Cardiac muscle cell (in vitro differentiated cells and primary cell): ENCODE measurements at places on chromosomes 16 and 17. TPM values are rescaled to one million over a fixed set of nuclear protein-coding genes. Genes with fewer than 3 reads are reported as not detected.
A peak's percentile ranks its signal among the peaks of the same experiment; 100 is the strongest.

KCNJ12 gene
- total RNA-seq, result 13.4 and 14.0 TPM in 2 replicates

DNA sequence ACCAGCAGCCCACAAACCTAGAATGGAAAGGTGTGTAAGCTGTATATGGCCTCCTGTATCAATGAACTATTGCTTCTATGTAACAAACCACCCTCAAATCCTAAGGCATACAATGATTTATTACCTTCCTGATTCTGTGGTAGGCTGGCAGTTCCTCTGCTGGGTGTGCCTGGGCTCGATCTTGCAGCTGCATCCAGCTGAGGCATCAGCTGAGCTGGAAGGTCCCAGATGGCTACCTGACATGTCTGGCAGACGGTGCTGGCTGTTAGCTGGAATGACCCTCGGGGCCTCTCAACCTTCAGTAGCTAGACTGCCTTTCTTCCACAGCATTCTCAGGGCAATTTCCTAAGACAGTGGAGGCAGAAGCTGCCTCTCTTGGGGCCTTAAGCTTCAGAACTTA is 152.7 kb downstream of the RAB11FIP4 start:
- no peak for DNase-seq
- no peak overlapping the region for H3K4me3 ChIP-seq
- H3K27ac ChIP-seq, result no peak overlapping the region

GRCh38 chr16:88331989-88332920 is 50.5 kb upstream of the ZNF469 start:
- no peak overlapping the region for H3K4me3 ChIP-seq
- no peak overlapping the region for H3K27ac ChIP-seq
- no peaks in the 10 kb centered on the region for H3K36me3 ChIP-seq
- no peaks in the 10 kb centered on the region for H3K27me3 ChIP-seq
- DNase-seq, result peak; percentile 99

DNA sequence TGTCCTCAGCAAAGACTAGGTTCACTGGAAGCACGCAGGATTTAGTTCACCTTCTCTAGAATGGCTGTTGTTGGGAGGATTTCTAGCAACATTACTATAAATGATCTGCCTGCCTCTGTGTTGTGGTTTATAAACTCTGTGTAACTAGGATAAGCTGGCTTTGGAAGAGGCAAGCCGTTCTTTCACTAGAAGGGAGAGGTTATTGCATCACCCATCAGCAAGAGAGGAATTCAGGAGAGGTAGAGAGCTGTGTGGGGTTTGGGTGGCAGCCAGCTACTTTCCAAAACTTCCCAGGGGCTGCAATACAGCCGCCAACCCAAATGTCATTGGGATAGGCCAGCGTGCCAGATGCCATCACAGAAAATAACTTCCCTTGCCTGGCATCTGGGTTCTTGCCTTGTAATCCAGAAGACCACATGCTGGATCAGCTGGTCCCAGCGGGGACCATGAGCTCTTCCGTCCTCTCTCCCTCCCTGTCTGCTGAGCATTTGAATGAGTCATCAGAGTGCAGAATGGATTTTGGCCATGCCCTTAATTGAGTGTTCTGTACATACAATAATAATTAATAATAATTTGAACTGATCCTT is 95.7 kb upstream of the RBFOX1 start:
- H3K27me3 ChIP-seq, result no peaks in the 10 kb centered on the region
- H3K36me3 ChIP-seq, result no peaks in the 10 kb centered on the region
- H3K4me1 ChIP-seq, result no peaks in the 10 kb centered on the region
- no peak overlapping the region for H3K4me3 ChIP-seq
- H3K27ac ChIP-seq, result no peak overlapping the region

- H3K27ac ChIP-seq, result no peak overlapping the region
- DNase-seq, result no peak
- H3K36me3 ChIP-seq, result no peaks in the 10 kb centered on the region
- peaks cover 3% of the 10 kb centered on the region for H3K27me3 ChIP-seq
- H3K4me1 ChIP-seq, result no peaks in the 10 kb centered on the region
- H3K4me3 ChIP-seq, result no peak overlapping the region
Observed at GRCh38 chr16:10835281-10835931, 16.8 kb upstream of the TVP23A start.

DNA sequence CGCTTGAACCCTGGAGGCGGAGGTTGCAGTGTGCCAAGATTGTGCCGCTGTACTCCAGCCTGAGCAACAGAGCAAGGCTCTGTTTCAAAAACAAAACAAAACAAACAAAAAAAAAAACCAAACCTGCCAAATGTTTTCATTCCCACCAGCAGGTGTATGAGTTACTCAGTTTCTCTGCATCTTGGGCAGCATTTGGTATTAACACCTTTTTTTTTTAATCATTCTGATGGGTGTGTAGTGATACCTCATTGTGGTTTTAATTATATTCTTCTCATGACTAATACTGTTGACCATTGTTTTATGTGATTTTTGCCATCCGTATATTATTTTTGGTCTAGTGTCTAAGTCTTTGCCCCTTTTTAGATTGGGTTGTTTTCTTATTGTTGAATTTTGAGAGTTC is 15.3 kb downstream of the NFATC3 start:
- no peaks in the 10 kb centered on the region for H3K27me3 ChIP-seq
- H3K4me1 ChIP-seq, result peaks cover 2% of the 10 kb centered on the region
- no peak overlapping the region for H3K27ac ChIP-seq
- no peak overlapping the region for H3K4me3 ChIP-seq
- no peak for DNase-seq
- H3K36me3 ChIP-seq, result no peaks in the 10 kb centered on the region

DNA sequence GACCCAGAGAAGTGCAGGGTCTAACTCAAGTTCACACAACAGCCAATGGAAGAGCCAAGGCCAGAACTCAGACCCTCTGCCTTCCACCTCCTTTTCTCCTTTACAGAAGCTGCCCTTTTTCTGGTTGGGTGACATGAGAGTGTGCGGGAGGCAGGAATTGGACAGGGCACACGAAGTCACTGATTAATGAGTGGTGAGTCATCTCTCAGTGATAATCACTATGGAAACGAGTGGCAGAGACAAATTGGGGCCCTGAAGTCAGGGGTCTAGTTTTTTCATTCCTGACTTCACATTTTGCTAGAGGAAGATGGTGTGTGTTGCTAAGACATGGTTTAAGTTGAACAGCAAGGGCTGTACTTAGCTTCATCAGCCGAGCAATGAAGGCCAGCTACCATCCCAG is 312.7 kb upstream of the CCL2 start:
- H3K27me3 ChIP-seq, result peaks cover 4% of the 10 kb centered on the region
- H3K27ac ChIP-seq, result no peak overlapping the region
- DNase-seq, result no peak
- H3K4me1 ChIP-seq, result no peaks in the 10 kb centered on the region

DNA sequence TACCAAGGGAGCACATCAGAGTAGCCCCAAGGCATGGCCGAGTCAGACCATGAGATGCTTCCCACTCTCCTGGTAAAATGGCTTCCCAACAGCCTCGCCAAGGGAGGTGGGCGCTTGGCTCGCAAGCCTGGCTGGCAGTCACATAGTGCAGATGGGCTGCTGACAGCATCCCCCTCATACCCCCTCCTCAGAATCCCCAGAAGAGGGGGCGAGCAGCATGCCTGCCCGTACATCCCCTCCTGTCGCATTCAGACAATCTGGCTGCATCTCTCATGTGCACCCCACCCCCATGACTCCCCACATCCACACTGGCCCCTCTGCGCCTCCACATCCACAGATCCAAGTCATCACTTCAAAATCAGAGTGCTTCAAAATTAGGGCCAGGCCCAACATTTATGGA is 54.0 kb upstream of the CES5A start:
- H3K27me3 ChIP-seq, result no peaks in the 10 kb centered on the region
- H3K36me3 ChIP-seq, result no peaks in the 10 kb centered on the region
- H3K4me3 ChIP-seq, result no peak overlapping the region
- no peak overlapping the region for H3K27ac ChIP-seq
- H3K4me1 ChIP-seq, result no peaks in the 10 kb centered on the region
- DNase-seq, result no peak

- no peaks in the 10 kb centered on the region for H3K27me3 ChIP-seq
- H3K4me3 ChIP-seq, result peak overlapping the region; percentile 35
- no peak for DNase-seq
- H3K27ac ChIP-seq, result peak overlapping the region; percentile 0
Observed at GRCh38 chr17:54901230-54901822, 674 bp downstream of the TOM1L1 start.
